ENCODE measurements at places on chromosomes 11 and 22.
A peak's percentile ranks its signal among the peaks of the same experiment; 100 is the strongest.

GRCh38 chr11:62069374-62069773 is 54.4 kb upstream of the INCENP start:
- DNase-seq: no peak

DNA sequence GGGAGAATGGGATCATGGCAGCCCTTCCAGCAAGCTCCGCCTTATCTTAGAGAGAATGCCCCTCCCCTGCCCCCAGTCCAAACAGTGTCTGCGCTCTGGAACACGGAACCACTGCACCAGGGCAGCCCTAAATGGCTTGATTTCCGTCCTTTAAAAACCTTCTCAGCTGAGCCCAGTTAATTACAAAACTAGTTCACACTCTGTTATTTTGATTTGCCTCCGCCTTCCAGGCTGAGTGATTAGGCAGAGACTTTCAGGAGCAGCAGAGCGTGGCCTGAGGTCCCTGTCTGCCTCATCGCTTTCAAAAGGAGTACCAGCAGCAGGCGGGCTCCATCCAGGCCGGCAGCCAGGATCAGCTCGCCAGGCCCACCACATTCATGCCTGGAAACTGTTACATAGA is 313.0 kb downstream of the BRD1 start:
- DNase-seq: no peak

DNA sequence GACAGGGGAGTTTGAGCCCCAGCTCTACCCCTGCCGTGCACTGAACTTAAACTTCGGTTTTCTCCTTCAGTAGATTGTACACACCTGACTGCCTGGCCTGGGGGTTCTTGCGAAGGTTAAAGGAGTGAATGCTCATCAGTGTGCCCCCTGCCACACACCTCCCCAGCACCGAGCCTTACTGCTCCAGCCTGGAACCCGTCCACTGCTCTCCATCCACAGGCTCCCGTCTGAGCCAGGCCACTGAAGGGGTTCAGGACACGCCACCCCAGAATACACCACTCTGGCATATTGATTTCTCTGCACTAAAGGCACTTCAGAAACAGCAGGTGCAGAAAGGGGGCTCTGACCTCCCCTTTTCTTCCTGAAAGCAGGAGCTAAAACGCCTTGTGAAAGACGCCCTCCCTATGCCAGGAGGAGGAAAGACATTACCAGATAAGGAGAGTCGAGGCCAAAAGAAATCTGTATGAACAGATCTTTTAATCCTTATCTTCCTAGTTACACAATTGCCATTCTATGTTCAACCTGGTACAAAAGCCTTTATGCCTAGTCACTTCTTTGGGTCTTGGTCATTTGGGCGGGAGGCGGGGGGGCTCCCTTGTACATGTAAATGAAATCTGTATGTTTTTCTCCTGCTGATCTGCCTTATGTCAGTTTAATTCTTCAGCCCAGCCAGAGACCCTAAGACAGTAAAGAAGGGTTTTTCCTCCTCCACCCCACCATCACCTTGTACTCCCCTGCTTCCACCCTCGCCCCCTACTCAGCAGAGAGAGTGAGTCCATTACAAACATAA is 1.9 kb upstream of the SSTR3 start:
- no peak for DNase-seq

GRCh38 chr11:74673693-74674360 is 57.4 kb downstream of the CHRDL2 start:
- no peak for DNase-seq

GRCh38 chr11:2540992-2541680 is 96.3 kb downstream of the KCNQ1 start:
- DNase-seq: no peak

GRCh38 chr11:117970400-117971024 is 15.7 kb upstream of the IL10RA start:
- peak; percentile 34 for DNase-seq
